ENCODE measurements at places on chromosomes 11 and 22. TPM values are rescaled to one million over a fixed set of nuclear protein-coding genes. Genes with fewer than 3 reads are reported as not detected.

RTN4R gene
- total RNA-seq = 0.87 TPM

- H3K27me3 ChIP-seq = peaks cover 5% of the 10 kb centered on the region
- no peak overlapping the region for H3K27ac ChIP-seq
- H3K36me3 ChIP-seq = no peaks in the 10 kb centered on the region
- no peak for DNase-seq
Measured at GRCh38 chr22:42282943-42283277, 12.5 kb upstream of the TCF20 start.

DNA sequence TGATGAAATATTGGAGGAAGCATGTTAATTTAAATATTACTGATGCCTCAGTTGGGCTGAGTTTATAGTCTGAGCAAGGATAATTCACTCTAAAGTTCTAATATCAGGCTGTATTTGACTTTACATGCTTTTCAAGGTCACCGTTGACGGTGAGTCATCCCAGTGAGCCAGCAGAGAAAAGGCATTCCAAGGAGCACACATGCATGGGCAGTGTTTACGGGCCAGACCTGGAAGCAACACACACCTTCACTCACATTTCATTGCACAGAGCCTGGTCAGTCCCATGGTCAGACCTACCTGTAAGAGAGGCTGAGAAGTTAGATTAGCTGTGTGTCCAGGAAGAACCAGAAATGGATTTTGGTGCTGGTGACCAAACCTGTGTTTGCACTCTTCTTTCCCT lies 53.5 kb downstream of the COMMD9 start:
- H3K27me3 ChIP-seq = no peaks in the 10 kb centered on the region
- H3K4me3 ChIP-seq = no peak overlapping the region
- H3K27ac ChIP-seq = no peak overlapping the region

DNA sequence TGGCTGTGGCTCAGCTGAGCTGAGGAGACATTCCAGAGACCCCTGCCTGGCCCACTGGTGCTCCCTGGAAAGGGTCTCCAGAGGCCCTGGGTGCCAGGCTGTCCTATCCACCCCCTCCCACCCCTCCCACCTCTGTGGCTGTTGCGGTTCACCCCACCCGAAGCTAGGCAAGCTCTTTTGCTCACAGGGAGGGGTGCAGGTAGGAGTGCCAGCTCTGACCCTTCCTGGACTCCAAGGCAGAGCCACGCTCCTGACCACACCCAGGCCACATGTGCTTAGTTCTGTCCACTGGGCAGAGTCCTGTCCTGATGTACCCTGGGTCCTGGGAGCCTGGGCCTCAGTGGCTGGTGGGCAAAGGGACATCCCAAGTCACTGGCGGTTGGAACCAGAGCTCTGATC lies 16.4 kb downstream of the IL17REL start:
- no peaks in the 10 kb centered on the region for H3K27me3 ChIP-seq
- H3K27ac ChIP-seq = no peak overlapping the region
- no peak overlapping the region for H3K4me3 ChIP-seq
- H3K4me1 ChIP-seq = no peaks in the 10 kb centered on the region

DNA sequence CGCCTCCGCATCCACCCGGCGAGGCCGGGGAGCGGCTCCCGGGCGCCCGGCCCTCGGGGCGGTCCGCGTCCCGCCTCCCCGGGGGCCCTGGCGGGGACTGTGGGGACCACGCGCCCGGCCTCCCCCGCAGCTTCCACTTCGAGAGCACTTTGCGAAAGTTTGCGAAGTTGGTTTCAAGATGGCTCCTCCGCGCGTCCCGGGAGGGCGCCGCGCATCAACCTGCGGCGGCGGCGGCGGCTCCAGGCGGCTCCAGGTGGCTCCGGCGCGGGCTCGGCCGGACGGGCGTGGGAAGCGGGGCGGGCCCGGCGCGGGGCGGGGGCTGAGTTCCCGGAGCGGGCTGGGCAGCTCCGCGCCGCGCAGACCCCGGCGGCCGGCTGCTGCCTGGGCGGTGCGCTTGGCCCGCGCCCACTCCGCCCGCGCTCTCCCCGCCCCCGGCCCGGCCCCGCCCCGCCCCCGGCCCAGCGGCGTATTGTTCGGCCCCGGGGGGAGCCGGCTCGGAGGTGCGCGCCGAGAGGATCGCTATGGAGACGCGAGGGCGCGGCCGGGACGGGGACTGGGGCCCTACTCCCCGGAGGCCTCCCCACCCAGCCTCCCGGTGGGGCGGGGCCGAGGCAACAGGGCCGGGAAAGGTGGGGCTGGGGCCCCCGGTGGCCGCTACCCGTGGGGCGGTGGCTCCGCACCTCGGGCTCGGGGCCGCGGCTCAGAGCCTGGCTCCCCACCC lies at the start of gene CELSR1:
TSS of gene CELSR1 (minus strand) at position 396 of the 721 bp plus-strand sequence. CDS start 450 bp downstream, outside the sequence.
- no peak within 1 kb of the TSS for H3K27ac ChIP-seq
- H3K4me1 ChIP-seq = no peaks in the 10 kb centered on the region
- H3K4me3 ChIP-seq = no peak within 1 kb of the TSS
- DNase-seq = no peak
- H3K36me3 ChIP-seq = no peaks in the 10 kb centered on the region
- peaks cover 10% of the 10 kb centered on the region for H3K27me3 ChIP-seq

LRP4 gene
- total RNA-seq = 0.21 TPM

TPCN2 gene
- 18.4 TPM for total RNA-seq

- no peaks in the 10 kb centered on the region for H3K4me1 ChIP-seq
- no peak for DNase-seq
- H3K27ac ChIP-seq = no peak overlapping the region
- H3K27me3 ChIP-seq = no peaks in the 10 kb centered on the region
Measured at GRCh38 chr11:49377978-49378377, 169.6 kb upstream of the FOLH1 start.

- no peaks in the 10 kb centered on the region for H3K4me1 ChIP-seq
- H3K27ac ChIP-seq = no peak overlapping the region
- H3K27me3 ChIP-seq = no peaks in the 10 kb centered on the region
Measured at GRCh38 chr11:23732026-23732425, 764.8 kb upstream of the LUZP2 start.

GRCh38 chr11:128520888-128521681 lies 66.3 kb downstream of the ETS1 start:
- H3K4me1 ChIP-seq = peaks cover 17% of the 10 kb centered on the region
- H3K4me3 ChIP-seq = peak overlapping the region; percentile 96

- no peak overlapping the region for H3K4me3 ChIP-seq
- no peaks in the 10 kb centered on the region for H3K27me3 ChIP-seq
- DNase-seq = no peak
Measured at GRCh38 chr11:47905358-47906059, 57.4 kb upstream of the NUP160 start.

OR52A1 gene
- not detected for total RNA-seq

GSTT2 gene
- not detected for total RNA-seq

DNA sequence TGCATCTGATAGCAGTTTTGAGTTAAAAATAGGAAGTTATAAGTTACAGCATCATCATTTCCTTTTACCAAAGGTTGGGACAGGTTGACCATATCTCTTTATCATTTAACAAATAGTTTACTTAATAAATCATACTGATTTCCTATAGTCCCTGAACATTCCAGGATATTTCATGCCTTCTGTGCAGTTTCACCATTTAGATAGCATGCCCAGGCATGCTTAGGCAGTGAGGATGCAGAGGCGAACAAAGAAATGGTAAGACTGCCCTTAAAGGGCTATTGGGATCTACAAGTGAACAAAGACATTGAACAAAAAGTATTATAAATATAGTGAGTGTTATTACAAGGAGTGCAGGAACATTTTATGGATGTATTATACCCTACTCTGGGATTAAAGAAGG lies 96.4 kb downstream of the PRMT3 start:
- DNase-seq = no peak
- no peak overlapping the region for H3K4me3 ChIP-seq

DNA sequence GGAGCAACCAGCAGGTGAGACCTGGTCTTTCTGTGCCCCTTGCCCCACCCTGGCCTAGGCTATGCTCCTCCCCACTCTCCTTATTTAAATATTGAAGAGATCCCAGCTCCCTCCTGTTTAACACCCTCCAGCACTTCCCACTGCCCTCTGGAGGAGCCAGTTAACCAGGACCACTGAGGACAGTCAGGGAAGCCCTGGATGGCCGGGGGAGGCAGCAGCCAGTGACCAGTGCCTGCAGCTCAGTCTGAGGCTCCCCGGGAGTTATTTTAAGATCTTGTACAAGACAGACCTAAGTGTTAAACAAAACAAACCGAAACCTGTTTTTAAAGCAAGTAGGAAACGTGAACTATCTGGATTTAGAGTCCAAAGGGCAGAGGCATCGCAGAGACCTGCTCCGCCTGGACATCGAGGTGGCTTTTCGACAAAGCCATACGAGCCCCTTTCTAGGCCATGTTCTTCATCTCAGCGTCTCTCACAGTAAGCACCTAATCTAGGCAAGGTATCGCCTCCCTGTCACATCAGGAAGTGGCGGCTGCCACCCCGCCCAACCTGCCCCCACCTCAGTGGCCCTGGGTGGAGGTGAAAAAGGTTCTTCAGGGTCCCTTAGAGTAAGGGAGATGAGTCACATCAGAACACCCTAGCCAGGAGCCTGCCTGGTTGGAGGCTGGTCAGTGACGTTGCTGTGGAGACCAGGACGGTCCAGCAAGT lies 35.2 kb downstream of the TRMU start:
- H3K27me3 ChIP-seq = no peaks in the 10 kb centered on the region
- no peaks in the 10 kb centered on the region for H3K36me3 ChIP-seq
- H3K4me1 ChIP-seq = peaks cover 6% of the 10 kb centered on the region
- no peak overlapping the region for H3K27ac ChIP-seq

OR6M1 gene
- not detected for total RNA-seq

DNA sequence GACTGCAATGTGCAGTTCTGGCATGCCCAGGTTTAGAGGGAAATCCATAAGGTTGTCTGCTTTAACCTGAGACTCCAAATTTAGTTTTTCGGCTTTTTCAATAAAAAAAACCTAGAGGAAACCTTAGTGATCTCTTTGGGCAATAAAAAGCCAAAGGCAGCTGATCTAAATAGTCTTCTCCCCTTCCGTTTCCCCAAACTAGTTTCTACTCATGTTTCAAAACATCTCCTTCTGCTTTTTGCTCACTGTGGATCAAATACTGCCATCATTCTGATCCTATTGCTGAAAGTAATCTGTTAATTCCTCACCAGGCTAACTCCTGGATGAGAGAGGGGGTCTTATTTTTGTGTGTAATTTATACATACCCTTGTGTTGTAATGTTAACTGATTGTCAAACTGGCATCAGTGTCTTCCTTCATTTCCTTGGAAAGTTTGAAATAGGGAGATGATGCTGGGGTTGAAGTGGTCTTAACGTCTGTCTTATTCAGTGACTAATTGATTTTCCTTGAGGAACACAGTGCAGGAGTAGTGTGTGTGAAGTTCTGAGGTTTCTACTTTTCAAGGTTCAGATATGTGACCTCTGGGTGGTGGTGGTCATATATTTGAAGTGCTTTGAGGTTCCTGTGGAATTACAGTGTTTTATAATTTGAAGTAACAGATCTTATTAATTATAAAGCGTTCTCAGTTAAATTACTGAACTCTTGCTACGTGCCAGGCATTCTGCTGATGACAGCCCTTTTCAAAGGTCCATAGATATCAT lies 55.0 kb downstream of the ARHGAP42 start:
- H3K4me1 ChIP-seq = peaks cover 10% of the 10 kb centered on the region
- no peaks in the 10 kb centered on the region for H3K36me3 ChIP-seq
- H3K4me3 ChIP-seq = no peak overlapping the region
- no peaks in the 10 kb centered on the region for H3K27me3 ChIP-seq
- no peak overlapping the region for H3K27ac ChIP-seq
- no peak for DNase-seq

- no peak for DNase-seq
- H3K27me3 ChIP-seq = peaks cover 3% of the 10 kb centered on the region
- H3K4me1 ChIP-seq = no peaks in the 10 kb centered on the region
Measured at GRCh38 chr11:133724116-133724515, 121.2 kb downstream of the SPATA19 start.

DNA sequence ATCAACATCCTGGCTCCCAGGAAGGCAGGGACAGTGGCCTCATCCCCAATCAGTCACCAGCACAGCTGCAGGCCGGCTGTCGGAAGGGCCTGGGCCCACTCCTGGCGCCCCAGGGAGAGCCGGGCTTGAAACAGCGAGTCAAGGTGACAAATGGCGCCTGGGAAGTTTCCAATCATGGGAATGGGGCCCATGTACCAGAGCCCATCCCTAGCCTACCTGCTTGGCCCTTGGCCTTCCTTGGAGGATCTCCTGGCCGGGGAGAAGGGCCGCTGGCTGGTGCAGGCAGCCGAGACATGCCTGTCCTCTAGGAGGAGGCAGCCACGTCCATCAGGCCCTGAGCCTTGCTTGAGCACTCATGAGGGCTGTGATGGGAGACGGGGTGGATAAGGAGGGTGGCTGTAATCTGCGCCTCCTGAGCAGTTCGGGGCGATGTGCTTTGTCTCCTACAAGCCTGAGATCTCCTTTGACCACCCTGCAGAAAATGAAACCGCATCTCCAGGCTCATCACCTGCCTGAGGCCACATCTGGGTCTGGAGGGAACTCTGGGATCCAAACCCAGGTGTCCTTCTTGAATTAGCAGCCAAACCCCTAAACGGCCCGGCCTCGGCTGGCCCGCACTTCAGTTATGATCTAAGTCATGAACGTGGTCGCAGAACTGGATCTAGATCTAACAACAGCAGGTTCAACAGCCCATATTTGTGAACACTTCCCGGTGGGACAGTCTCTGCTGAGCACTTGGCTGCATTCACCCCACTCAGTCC lies 862.0 kb downstream of the TBC1D22A start:
- no peak overlapping the region for H3K27ac ChIP-seq
- no peak overlapping the region for H3K4me3 ChIP-seq
- H3K4me1 ChIP-seq = no peaks in the 10 kb centered on the region
- no peaks in the 10 kb centered on the region for H3K36me3 ChIP-seq
- no peak for DNase-seq

GRCh38 chr11:119728211-119728626 lies 781 bp downstream of the NECTIN1 start:
- H3K36me3 ChIP-seq = no peaks in the 10 kb centered on the region
- H3K27ac ChIP-seq = no peak overlapping the region

DNA sequence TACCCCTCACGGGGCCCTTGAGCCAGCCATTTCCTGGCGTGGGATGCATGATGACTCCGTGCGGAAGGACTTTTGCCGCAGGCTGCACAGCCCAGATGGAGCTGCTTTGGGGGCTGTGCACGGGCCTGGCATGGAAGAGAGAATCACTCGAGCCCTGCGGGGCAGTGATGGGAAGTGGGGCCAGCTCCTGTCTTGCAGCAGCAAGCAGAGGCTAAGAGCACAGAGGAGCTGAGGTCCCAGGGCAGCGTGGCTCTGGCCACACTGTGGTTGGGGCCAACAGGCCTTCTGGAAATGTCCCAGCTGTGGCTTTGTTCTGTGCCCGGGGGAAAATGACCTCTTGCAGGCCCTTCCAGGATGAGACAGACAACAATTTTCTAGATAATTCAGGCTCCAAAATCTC lies 92.7 kb upstream of the TIMP3 start:
- H3K27me3 ChIP-seq = no peaks in the 10 kb centered on the region
- no peak overlapping the region for H3K4me3 ChIP-seq
- no peaks in the 10 kb centered on the region for H3K4me1 ChIP-seq
